ENCODE measurements at places on chromosomes 2 and 18.

- no peak overlapping the region for H3K4me3 ChIP-seq
- no peaks in the 10 kb centered on the region for H3K36me3 ChIP-seq
- H3K4me1 ChIP-seq = no peaks in the 10 kb centered on the region
- no peaks in the 10 kb centered on the region for H3K27me3 ChIP-seq
Measured at GRCh38 chr2:8298783-8299182, 383.1 kb upstream of the ID2 start.

DNA sequence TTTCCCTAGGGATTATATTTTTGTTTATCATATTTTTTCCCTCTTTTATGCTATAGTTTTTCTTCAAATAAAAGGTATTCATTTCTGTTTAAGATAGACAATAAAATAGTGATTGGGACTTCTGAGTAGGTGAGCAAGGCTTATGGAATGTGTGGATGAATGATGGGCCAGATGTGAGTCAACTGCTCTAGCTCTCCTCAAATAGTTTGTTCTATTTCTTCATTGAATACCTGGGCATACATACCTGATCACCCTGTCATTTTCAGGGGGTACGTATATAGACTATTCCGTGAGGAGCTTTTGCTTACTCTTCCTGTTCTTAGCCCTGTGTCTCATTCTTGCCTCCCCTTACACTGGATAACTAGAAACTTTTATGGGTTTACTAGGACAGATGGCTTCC is 41.9 kb downstream of the BABAM2 start:
- H3K4me3 ChIP-seq = no peak overlapping the region
- no peaks in the 10 kb centered on the region for H3K27me3 ChIP-seq
- no peaks in the 10 kb centered on the region for H3K36me3 ChIP-seq
- no peak overlapping the region for H3K27ac ChIP-seq

- H3K4me3 ChIP-seq = no peak overlapping the region
- H3K27ac ChIP-seq = no peak overlapping the region
- no peaks in the 10 kb centered on the region for H3K4me1 ChIP-seq
- no peaks in the 10 kb centered on the region for H3K36me3 ChIP-seq
- no peak for DNase-seq
Measured at GRCh38 chr2:221097568-221097915, 474.6 kb downstream of the EPHA4 start.

DNA sequence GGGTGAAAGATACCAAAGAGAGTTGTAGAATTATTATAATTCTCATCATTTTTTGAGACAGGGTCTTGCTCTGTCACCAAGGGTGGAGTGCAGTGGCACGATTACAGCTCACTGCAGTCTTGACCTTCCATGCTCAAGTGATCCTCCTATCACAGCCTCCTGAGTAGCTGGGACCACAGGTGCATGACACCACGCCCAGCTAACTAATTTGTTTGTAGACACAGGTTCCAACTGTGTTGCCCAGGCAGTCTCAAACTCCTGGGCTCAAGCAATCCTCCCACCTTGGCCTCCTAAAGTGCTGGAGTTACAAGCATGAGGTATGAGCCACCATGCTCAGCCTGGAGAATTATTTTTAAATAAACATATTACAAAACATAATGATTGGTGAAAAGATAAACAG is 92.8 kb upstream of the MSH6 start:
- H3K4me3 ChIP-seq = no peak overlapping the region
- 0 out of 3 replicates have a peak, but pooled peaks cover 3% of the 10 kb centered on the region for H3K27me3 ChIP-seq
- H3K4me1 ChIP-seq = peaks cover 8% of the 10 kb centered on the region
- no peaks in the 10 kb centered on the region for H3K36me3 ChIP-seq
